ENCODE measurements at places on chromosomes 3 and 15.

- no peak for DNase-seq
Measured at GRCh38 chr3:58507356-58508078, 15.6 kb downstream of the KCTD6 start.

- no peak for DNase-seq
Measured at GRCh38 chr3:112888381-112889085, 41.9 kb upstream of the CD200R1L start.

- no peak for DNase-seq
Measured at GRCh38 chr3:28844298-28845005, 436.4 kb upstream of the RBMS3 start.

DNA sequence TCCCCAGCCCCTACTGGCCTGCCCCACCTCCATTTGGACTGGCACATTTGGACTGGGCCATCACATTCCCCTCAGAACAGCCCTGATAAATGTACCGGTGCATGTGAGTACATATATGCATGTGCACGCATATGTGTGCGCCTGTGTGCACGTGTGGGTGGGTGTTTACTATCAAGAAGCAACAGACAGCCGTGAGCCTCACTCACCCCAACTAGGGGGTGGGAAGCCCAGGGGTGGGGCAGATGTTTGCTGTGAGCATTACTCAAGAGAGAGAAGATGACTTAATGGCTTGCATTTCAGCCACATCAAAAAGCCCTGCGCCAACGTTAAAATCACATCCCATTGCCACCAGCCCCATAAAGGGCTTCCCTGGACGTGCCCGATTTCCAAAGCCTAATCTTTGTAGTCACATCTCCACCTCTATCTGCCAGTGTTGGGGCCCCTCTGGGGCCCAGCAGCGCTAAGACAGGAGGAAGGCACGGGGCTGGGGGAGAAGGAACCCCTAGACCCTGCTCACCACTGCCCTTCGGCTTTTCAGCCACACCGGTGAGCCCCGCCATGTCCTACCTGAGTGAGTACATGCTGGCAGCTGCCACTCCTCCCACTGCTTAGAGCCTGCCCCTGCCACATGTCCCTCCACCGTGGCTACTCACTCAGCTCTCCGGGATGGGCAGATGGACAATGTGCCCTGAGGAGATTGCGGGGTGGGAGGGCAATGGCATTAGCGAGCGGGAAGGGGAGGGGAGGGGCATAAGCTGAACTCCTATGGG lies 10.9 kb downstream of the ITIH3 start:
- no peak for DNase-seq

GRCh38 chr3:88312256-88312655 lies 162.5 kb downstream of the C3orf38 start:
- DNase-seq, result no peak

- no peak for DNase-seq
Measured at GRCh38 chr3:31890007-31890406, 91.1 kb downstream of the OSBPL10 start.

GRCh38 chr3:181712553-181713279 lies 991 bp downstream of the SOX2 start:
- DNase-seq, result no peak

DNA sequence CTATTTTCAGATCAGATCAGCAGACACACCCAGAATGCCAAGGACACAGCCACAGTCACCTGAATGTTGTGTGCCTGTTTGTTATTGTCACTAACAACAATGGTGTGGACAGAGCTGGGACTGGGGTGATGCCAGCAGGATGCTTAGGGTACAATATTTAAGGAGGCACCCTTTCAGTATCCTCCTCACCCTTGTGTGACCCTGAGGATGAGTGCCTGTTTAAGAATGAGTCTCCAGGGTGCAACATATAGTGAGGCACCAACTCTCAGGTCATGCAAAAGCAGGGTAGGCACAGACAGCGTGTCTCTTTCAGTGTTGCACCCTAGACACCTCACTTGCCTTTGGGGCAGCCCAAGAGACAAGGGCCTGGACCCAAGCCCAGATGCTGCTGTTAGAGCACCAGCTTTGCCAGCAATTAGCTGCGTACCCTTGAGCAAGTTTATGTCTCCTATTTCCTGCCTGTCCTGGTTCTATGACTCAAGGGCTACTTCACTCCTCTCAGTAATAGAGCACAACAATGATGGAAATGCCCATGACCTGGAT lies 122.6 kb downstream of the AQP9 start:
- peak; percentile 54 for DNase-seq

DNA sequence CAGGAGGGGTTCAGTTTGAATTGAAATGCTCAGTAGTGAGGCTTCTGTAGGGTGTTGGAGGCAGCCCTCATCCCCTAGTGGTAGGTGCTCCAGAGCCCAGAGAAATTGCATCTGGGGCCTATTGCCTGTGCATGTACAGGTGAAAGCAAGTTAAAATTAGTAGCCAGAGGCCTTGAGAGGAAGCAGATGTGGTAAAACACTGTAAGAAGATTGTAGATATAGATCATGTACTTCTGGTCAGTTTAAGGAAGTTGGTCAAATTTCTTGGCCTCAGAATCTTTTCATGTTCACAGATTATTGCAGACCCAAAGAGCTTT lies 34.6 kb downstream of the IGSF10 start:
- no peak for DNase-seq

DNA sequence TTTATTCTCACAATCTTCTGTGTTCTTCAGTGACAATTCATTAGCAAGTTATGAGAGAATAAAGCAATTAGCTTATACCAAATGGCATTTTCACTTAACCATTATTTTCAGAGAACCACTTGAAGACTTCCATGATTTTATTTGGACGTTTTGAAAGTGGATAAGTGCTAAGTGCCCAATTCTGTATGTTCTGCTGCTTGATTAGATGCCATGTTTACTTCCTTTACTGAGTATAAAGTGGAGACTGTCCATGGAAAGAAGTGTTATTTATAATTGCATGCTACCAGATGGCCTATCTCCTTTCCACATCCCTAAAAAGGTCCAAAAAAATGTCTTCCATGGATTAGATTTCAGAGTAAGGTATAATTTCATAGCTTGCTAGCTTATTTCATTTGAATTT lies 69.6 kb downstream of the SUMF1 start:
- DNase-seq, result no peak

DNA sequence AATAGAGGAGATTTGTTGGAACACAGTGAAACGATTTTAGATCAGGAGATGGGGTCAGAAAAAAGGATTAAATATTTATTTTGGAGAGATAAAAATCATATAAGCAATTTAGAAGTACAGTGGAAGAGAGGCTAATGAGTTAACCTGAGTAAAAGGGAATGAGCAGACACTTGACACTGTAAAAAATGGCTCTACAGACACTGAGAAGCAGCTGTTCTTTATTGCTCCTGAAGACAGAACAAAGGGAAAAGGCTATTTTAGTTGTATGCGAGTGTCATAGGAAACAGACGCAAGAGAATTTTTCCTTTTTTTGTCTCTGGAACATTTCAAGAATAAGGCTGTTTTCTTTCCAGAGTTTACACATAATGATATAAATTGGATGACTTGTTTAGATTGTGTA lies 34.3 kb downstream of the ASTE1 start:
- DNase-seq, result peak; percentile 7

DNA sequence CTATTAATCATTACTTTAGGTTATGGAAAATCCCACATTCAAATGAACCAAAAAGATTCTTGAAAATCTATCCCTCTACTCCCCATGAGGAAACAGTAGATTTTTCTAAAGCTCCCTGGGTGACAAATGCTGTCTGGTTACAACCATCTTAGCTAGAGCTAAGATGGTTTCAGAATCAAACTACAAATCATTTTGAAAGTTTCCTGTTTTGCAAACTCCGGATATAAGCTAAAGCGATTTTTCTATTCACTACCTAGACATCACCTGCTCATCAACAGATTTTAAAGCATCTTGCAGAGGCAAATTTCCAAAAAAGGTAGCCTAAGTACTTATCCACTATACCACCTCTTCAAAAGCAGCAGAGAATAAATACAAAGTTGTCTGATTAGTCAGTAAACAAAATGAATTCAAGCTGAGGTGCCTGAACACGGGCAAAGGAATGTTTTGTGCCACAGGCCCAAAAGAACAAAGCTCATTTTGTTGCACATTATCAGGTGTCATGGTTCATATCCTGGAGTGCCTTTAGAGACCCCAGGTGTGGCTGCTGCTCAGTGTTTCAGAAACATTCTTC lies 204.9 kb downstream of the TNIK start:
- DNase-seq, result no peak

GRCh38 chr15:66841953-66842681 lies 140.1 kb downstream of the SMAD6 start:
- no peak for DNase-seq

DNA sequence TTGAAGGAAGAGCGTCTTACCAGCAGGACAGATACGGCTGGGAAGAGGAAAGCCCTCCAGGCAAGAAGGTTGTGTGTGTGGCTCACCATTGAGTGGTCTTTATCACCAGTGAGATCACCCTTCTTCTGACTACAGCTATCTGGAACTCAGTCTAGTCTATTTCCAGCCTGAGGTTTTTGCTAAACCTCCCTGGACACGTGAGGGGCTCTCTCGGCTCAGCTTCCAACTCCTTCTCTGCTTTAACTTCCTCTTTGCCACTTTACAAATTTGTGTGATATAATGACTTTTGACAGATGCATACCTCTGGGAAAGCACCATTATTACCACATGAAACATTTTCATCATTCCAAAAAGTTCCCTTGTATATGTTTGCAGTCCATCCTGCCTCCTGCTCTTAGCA lies 15.3 kb upstream of the ROPN1 start:
- no peak for DNase-seq

DNA sequence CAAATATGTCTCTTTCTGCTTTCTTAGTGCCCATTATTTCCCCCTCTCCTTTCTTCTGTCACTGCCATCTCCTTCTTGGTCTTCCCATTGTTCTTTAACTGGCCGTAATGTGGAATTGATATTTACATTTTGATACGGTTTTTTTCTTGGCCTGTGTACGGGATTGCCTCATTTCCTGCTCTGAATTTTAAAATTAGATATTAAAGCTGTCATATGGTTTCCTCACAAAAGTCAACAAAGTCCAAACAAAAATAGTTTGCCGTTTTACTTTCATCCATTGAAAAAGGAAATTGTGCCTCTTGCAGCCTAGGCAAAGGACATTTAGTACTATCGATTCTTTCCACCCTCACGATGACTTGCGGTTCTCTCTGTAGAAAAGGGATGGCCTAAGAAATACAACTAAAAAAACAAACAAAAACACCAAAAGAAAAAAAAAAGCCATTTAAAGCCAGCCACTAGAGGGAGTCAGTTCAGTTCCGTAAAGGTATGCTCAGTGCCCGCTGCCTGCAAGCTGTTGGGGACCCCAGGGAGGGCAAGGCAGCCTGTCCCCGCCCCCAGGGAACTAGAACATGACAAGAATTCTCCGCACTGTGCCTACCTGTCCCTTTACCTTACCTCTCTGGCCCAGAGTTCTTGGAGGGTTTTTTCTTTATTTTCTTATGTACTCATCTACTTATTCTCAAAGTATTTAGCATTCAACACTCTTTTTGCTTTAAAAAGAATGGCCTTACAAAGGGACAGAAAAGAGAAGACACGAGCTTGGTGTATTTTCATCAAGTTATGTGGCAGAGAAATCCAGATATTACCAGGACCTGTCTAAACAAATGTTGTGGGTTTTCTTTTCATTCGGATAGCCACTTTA lies 30.0 kb upstream of the NR2E3 start:
- no peak for DNase-seq

DNA sequence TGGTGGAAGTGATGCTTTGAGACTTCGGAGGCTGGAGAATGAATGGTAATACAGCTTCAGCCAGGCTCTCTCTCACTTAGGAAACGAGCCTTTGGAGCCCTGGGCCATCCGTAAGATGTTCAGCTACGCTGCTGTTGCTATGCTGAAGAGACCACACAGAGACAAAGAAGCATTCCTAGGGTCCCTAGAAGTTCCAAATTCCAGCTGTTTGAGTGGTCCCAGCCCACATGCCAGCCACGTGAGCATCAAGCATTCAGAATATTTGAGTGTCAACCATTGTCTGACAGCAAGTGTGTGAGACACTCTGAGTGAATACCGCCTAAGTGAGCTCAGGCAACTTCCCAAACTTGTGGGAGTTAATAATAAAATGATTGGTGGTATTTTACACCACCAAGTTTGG lies 212.9 kb downstream of the CD47 start:
- no peak for DNase-seq

GRCh38 chr3:174061731-174062130 lies 664.2 kb downstream of the NLGN1 start:
- DNase-seq, result no peak

DNA sequence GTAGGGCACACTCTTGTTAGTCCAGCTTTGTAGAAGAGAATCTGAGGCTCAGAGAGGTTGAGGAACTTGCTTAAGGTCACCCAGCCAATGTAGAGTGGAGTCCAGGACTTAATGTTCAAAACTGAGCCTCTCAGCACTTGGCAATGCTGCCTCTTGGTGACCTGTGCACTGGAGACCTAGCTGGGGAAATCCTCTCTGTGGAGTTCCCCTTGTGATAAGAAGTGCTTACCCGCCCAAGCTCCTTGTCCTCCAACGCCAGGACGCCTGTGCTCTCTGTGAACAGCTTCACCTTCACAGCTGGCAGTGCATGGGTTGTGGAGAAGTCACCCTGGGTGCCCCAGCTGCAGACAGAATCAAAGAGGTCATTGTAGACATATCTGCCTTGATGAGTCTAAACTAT lies 219.1 kb upstream of the FEZF2 start:
- DNase-seq, result no peak

GRCh38 chr15:60585743-60586708 lies 107.1 kb upstream of the ICE2 start:
- DNase-seq, result peak; percentile 38

GRCh38 chr15:35673093-35673684 lies 127.2 kb upstream of the DPH6 start:
- no peak for DNase-seq

DNA sequence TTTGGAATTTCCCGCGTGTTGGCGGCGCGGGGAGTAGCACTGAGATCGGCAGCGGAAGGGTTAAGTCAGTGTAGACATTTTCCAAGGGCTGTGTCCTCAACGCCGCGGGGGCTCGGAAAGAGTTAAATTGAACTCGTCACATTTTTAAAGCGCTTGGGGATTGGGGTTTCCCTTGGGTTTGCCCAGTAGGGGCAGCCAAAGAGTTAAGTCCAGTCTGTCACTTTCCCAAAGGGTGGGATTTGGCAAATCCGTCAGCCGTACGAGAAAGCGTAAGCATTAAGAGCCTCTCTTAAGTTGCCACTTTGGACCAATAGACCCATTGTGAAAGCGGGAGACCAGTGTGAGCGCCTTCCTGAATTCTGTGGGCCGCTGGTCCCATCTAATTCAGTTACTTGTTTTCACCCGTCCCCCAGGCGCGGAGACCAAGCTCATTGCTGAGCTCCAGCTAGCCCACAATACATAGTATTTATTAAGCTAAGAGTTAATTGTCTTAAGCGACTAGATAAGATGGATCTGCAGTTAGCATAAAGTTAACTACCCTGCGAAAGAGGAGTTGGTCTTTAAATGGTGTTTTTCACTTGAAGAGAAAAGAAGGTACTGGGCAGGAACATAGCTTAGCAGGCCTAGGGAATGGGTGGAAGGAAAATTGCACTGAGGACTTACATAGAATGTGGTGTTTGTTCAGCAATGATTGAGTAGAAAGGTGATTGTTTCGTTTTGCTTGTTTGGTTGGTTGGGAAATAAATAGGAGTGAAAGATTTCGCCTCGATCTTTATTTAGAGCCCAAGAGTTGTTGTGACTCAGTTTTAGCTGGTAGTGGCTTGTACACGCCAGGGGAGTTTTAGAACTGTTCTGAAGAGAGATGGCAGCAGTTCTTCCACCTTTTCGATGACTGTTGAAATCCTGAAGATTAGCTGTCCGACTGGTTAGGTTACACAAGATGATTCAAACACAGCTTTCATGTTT lies 932 bp downstream of the ARL8B start:
- DNase-seq, result no peak
